Right atrium auricular region (tissue), 2 donors: ENCODE measurements at places on chromosomes 11 and 22. TPM values are rescaled to one million over a fixed set of nuclear protein-coding genes. Genes with fewer than 3 reads are reported as not detected.

GRCh38 chr22:17007852-17008731 lies at the start of gene GAB4:
GAB4 (minus strand) TSS chr22:17008222; CDS start chr22:17008114, 108 bp downstream.
- H3K36me3 ChIP-seq: no peaks in the 10 kb centered on the region
- H3K4me3 ChIP-seq: no peak within 1 kb of the TSS
- H3K27ac ChIP-seq: no peak within 1 kb of the TSS

DNA sequence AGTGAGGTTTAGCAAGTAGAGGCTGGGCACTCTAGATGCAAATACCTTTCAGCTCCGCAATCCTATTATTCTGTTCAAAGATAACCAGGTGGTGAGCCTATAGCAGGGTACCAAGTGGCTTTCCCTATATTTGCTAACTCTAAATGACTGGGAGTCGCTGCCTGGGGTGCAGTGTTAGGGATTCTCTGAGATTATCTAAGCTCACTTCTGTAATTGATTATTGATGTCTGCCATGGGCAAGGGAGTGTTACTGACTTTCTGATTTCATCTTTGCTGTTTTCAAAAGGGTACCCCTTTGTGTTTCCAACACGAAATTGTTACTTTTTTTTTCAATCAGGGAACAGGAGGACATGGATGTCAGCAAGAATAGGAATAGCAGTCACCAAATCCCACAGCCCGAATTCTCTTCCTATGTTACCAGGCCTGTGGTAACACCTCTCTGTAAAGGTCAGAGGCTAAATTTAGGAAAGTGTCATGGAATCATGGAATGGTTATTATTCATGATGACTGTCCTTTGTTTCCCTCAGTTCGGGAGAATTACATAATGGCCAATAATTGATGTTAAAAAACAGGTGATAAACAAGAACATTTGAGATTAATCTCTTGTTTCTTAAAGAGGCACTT lies 62.6 kb upstream of the CRYBB3 start:
- no peaks in the 10 kb centered on the region for H3K36me3 ChIP-seq
- H3K27ac ChIP-seq: no peak overlapping the region
- no peak for DNase-seq

- no peak overlapping the region for H3K27ac ChIP-seq
- no peaks in the 10 kb centered on the region for H3K36me3 ChIP-seq
- no peaks in the 10 kb centered on the region for H3K4me1 ChIP-seq
- no peak overlapping the region for H3K4me3 ChIP-seq
- DNase-seq: no peak
These were observed 11.0 kb downstream of the POU2AF3 start for GRCh38 chr11:111309215-111309915.

GRCh38 chr22:29245626-29246385 lies 22.0 kb downstream of the RHBDD3 start:
- no peak overlapping the region for H3K4me3 ChIP-seq
- no peak overlapping the region for H3K27ac ChIP-seq
- H3K4me1 ChIP-seq: no peaks in the 10 kb centered on the region
- peak; percentile 78 for DNase-seq
- H3K27me3 ChIP-seq: no peaks in the 10 kb centered on the region

GRCh38 chr11:10673501-10674062 lies 20.0 kb downstream of the IRAG1 start:
- H3K27ac ChIP-seq: peak overlapping the region; percentile 70
- H3K36me3 ChIP-seq: no peaks in the 10 kb centered on the region
- no peaks in the 10 kb centered on the region for H3K27me3 ChIP-seq
- peaks cover 35% of the 10 kb centered on the region for H3K4me1 ChIP-seq
- no peak for DNase-seq

DNA sequence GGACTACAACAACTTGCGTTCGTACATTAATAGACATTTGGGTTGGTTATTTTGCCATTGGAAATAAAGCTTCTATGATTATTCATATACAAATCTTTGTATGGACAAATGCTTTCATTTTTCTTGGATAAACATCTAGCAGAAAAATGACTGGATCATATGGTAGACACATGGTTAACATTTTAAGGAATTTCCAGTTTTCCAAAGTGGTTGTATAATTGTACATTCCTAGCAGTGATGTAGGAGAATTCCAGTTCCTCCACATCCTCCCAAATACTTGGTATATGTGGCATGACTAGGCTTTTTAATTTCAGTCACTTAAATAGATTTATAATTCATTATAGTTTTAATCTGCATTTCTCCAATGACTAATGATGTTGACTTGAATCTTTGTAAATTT lies 246.2 kb upstream of the NCAM1 start:
- no peaks in the 10 kb centered on the region for H3K27me3 ChIP-seq
- no peaks in the 10 kb centered on the region for H3K4me1 ChIP-seq
- H3K27ac ChIP-seq: no peak overlapping the region
- no peak for DNase-seq
- no peak overlapping the region for H3K4me3 ChIP-seq
- H3K36me3 ChIP-seq: no peaks in the 10 kb centered on the region

GRCh38 chr11:65661599-65662246 lies 993 bp downstream of the RELA start:
- H3K27ac ChIP-seq: peak overlapping the region; percentile 100
- peaks cover 40% of the 10 kb centered on the region for H3K4me1 ChIP-seq
- H3K4me3 ChIP-seq: peak overlapping the region; percentile 96
- peaks cover 48% of the 10 kb centered on the region for H3K36me3 ChIP-seq

GRCh38 chr11:68503792-68504191 lies 43.2 kb downstream of the PPP6R3 start:
- H3K4me3 ChIP-seq: no peak overlapping the region
- no peaks in the 10 kb centered on the region for H3K27me3 ChIP-seq
- H3K36me3 ChIP-seq: no peaks in the 10 kb centered on the region

DNA sequence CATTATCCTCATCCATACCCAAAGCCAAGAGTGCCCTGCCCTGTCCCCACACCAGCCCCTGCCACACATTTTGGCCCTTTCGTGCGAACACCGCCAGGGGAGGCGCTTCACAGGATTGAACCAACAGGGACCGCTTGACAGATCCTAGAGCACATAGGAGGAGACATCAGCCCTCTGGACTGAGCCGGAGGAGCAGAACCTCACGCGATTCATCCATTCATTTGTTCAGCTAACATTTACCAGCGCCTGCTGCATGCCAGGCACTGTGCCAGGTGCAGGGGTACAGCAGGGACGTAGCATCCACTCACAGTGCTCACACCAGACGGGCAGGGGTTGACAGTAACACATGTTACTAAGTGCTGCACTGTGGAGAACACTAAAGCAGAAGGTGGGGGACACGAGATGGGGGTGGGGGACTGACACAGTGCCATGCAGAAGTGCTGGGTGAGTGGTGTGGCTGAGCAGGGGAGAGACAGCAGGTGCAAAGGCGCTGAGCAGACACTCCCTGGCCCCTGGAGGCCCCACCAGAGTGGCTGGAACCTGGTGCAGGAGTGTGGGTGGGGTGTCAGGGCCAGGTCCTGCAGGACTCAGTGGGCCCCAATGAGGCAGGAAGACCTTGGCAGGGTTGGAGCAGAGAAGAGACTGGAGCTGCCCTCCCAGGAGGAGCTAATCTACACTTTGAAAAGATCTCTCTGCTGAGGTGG lies 3.4 kb downstream of the GNAZ start:
- no peak overlapping the region for H3K4me3 ChIP-seq
- H3K4me1 ChIP-seq: peaks cover 24% of the 10 kb centered on the region
- no peak overlapping the region for H3K27ac ChIP-seq
- no peaks in the 10 kb centered on the region for H3K36me3 ChIP-seq
- DNase-seq: no peak

DNA sequence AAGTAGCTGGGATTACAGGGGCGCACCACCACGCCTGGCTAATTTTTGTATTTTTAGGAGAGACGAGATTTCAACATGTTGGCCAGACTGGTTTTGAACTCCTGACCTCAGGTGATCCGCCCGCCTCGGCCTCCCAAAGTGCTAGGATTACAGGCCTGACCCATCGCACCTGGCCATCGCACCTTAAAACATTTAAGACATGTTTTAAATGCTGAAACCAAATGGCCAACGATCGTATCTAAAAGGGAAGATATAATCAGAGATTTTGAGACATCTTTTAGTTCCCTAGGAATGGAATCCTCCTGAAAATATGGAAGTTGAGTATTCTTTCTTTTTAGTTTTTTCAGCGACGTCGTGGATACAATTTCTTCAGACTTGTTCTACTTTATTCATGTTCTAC lies 21.8 kb upstream of the APOBEC3A start:
- H3K4me1 ChIP-seq: peaks cover 4% of the 10 kb centered on the region
- no peak overlapping the region for H3K4me3 ChIP-seq
- H3K27me3 ChIP-seq: no peaks in the 10 kb centered on the region
- DNase-seq: no peak

DNA sequence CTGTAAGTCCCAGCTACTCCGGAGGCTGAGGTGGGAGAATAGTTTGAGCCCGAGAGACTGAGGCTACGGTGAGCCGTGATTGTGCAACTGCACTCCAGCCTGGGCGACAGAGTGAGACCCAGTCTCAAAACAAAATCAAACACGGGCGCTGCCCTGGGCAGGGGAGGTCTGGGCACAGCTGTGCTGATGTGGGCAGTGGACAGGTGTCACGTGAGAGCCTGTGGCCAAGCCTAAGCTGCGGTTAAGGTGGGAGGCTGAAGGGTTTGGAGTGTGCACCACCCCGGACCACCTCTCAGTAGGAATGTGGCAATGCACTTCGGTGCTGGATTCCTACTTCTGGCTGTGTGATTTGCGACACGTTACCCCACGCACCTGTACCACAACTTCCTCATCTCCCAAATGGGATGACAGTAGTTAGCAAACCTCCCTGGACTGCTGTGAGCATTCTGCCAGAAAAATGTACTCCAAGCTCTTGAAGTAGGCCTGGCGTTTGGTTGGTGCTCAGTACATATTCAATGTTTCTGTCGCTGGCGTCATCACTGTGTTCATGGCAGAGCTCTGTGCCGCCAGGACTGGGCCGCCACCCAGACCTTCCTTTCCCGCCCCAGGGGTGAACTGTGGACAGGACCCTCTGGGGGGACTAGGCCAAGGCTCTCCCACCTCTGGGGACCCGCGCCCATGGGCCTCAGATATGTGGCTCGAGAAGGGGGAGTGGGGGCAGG lies 807 bp upstream of the ZNF74 start:
- peaks cover 19% of the 10 kb centered on the region for H3K4me1 ChIP-seq
- DNase-seq: no peak
- H3K27ac ChIP-seq: peak overlapping the region; percentile 66
- no peaks in the 10 kb centered on the region for H3K27me3 ChIP-seq
- H3K36me3 ChIP-seq: no peaks in the 10 kb centered on the region

DNA sequence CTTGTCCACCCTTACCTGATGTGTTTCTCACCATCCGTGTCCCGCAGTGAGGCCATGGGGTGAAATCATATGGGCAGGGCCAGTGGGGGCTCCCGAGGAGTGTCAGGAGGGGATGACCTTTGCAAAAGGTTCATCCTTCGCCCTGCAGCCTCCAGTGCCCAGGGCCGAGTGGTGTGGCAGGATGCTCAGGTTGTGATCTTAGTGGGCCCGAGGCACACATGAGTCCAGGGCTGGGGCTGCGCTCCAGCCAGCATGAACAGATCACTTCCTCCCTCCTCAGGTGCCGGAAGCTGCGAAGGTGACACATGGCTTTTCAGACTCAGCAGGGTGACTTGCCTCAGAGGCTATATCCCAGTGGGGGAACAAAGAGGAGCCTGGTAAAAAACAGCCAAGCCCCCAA lies 2.8 kb upstream of the FKBP2 start:
- H3K4me3 ChIP-seq: no peak overlapping the region
- peaks cover 6% of the 10 kb centered on the region for H3K36me3 ChIP-seq
- no peak for DNase-seq
- peaks cover 63% of the 10 kb centered on the region for H3K4me1 ChIP-seq
- H3K27me3 ChIP-seq: no peaks in the 10 kb centered on the region
- H3K27ac ChIP-seq: peak overlapping the region; percentile 39

- DNase-seq: no peak
- H3K4me1 ChIP-seq: no peaks in the 10 kb centered on the region
- H3K27me3 ChIP-seq: no peaks in the 10 kb centered on the region
- H3K4me3 ChIP-seq: no peak overlapping the region
- H3K27ac ChIP-seq: no peak overlapping the region
- H3K36me3 ChIP-seq: peaks cover 85% of the 10 kb centered on the region
These were observed 26.4 kb downstream of the CAPN1 start for GRCh38 chr11:65207918-65208784.

DNA sequence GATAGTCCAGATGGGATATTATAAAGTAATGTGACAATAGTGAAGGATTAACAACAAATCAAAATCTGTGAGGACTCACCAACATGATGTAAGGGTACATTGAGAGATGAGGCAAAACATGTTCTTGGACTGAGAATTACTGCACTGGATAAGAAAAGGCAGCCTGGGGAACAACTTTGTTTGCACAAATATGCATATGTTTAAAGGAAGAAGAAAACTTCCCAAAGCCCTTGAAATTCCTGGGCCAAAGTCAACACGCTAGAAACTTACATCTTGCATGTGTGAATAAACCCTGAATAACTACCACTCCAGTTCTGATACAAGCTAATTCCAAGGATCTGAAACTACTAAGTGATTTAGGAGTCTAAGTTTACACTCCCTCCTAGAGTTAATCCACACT lies 1.1 kb downstream of the OR52A5 start:
- no peak for DNase-seq
- no peaks in the 10 kb centered on the region for H3K27me3 ChIP-seq
- H3K27ac ChIP-seq: no peak overlapping the region
- H3K4me1 ChIP-seq: no peaks in the 10 kb centered on the region
- H3K4me3 ChIP-seq: no peak overlapping the region

DNA sequence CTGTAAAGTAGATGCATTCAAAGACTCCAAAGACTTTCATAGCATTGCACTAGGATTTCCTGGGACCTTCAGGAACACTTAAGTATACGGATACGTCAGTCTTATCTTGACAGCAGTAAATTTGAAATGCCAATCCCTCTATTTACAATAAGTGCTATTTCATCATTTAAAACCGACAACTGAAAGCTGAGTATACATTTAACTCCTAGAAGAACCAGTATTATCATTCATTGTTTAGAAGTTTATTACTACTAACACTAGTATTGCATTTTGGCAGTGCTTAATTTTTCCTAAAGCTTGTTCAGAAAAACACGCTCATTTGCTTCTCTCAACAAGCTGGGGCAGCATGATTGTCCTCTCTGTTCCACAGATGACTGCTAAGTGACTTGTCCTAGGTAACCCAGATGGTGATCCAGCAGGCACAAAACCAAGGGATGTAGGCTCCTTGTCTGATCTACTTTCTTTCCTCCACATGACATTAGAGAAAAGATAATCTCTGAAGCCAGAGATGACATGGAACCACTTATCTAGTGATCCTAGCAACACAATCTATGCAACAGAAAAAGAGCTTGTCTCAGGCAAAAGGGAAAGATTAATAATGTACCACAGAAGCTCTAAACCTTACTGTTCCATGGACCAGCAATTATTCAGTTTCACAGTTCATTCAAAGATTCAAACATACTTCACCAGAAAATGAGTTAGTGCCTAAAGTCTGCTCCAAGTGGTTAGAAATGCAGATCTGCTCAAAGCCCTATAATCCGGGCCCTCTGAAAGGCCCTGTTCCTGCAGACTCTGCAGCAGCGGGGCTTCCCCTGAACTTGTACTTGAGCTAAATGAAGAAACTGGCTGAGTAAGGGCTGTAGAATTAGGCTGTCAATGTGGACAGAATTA lies 5.2 kb downstream of the MAML2 start:
- no peaks in the 10 kb centered on the region for H3K36me3 ChIP-seq
- H3K27ac ChIP-seq: peak overlapping the region; percentile 91
- H3K27me3 ChIP-seq: no peaks in the 10 kb centered on the region
- no peak overlapping the region for H3K4me3 ChIP-seq
- DNase-seq: no peak

- no peaks in the 10 kb centered on the region for H3K36me3 ChIP-seq
- no peak for DNase-seq
These were observed 566.4 kb downstream of the METTL15 start for GRCh38 chr11:28674433-28675103.

- peak overlapping the region; percentile 48 for H3K27ac ChIP-seq
- H3K36me3 ChIP-seq: no peaks in the 10 kb centered on the region
- H3K4me1 ChIP-seq: no peaks in the 10 kb centered on the region
- peak; percentile 65 for DNase-seq
These were observed 6.8 kb upstream of the LIF start for GRCh38 chr22:30253205-30253852.

MMP7 gene
- total RNA-seq: not detected

OR51E1 gene
- total RNA-seq: 0.12 TPM

SHANK3 gene
- total RNA-seq: 12.3 TPM

C1QTNF4 gene
- total RNA-seq: 0.86 TPM

SRSF8 gene
- 37.4 TPM for total RNA-seq
